Renal cortex interstitium (tissue), 15 donors: ENCODE measurements at places on chromosomes 6 and 20.

DNA sequence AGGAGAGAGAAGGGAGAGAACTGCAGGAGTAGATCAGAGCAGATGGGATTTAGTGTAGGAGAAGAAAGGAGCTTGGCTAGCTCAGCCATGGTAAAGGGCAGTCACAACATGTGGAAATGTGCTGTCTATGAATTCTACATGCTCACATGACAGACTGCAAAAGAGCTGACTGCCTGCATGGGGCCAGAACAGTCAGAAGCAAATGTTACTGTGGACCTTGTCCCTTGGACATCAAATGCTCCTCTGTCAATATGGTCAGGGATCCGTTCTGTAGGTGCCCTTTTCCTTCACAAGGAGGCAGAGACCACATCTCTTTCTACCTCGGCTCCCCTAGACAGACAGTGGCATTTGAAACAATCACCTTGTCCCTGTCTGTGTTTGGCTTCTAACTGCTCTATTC is 46.6 kb upstream of the HIVEP1 start:
- no peak for DNase-seq

DNA sequence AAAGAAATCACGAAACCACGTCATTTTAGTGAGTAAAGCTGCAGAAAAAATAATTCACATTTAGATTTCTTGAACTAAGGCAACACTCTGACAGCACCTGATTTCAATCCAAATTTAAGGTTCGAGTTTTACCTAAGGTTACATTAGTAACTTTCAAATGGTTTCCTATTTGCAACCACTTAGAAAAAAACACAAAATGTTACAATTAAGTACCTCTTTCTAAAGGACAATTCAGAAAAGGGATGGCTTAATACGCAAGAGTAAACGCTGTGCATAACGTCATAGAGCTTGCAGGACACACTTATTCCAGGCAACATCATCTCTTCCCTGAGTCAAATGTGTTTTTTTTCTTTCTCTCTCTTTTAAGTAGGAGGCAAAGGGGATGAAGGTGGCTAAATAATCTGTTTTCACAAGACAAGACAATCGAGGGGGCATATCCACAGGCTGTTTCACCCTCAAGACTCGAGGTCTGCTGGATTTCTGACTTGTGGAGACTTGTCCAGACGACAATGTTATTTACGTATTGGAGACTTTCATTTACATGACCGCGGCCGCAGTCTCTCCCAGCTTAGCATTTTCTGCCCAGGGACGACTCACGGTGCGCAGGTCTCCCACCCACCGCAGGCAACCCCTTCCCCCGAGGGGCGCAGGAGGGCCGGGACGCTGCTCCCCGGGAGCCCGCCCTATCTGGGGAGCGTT is 86.0 kb downstream of the SESN1 start:
- peak; percentile 50 for DNase-seq

DNA sequence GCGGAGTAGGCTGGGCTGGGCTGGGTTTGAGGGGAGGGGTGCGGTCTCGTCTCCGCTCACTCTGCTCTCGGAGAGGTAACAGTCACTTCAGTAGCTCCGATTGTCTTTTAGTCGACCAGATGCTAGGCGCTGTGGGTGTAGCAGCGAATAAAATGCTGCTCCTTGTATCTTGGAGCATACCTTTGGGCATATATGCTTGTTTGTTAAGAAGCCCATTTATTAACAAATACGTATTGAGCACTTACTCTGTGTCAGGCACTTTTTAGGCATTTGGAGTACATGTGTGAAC is 545 bp downstream of the ACTR5 start:
- DNase-seq: no peak

- peak; percentile 25 for DNase-seq
These were observed 117.5 kb downstream of the EYA4 start for GRCh38 chr6:133358574-133359150.

- DNase-seq: no peak
These were observed 462 bp upstream of the SLC35B3 start for GRCh38 chr6:8435845-8436168.

GRCh38 chr6:3117912-3118352 is 579 bp upstream of the BPHL start:
- DNase-seq: no peak

GRCh38 chr20:24909086-24909780 is 39.8 kb upstream of the CST7 start:
- no peak for DNase-seq

DNA sequence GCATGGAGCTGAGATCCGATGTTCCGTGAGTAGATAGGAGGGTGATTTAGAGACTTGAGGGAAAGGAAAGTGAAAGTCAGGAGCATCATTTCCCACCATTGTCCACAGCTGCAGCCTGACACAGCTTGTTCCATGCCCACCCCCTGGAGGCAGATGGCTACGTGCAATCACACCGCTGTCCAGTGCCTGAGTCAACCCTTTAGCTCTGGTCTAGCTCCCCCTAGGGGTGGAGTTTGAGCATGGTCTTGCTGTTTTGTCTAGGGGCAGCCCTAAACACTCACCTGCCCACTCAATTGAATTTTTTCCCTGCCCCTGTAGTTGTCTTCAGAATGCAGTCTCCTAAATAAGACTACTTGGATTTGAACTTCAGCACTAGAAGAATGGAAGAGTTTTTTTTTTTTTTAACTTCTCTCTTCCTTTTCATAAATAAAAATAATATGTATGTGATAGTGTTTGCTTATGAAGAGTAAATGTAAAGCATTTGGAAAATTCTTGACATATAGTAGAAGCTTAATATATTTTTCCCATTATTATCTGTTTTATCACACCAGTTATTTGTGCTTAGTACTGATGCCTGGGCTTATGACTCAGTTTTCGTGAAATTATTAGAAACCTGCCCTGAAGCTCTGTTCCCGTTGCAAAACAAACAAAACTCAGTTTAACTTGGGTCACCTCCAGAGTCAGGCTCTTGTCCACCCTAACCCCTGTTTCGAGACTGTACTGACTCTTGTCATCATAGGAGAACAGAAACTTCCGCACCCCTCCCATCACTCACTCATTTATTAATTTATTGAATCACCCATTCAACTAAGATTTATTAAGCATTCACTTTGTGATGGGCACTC is 814.8 kb downstream of the MAFB start:
- DNase-seq: peak; percentile 57

GRCh38 chr6:113558431-113558830 is 298.7 kb upstream of the MARCKS start:
- no peak for DNase-seq

- no peak for DNase-seq
These were observed 50.0 kb downstream of the SLC23A2 start for GRCh38 chr20:4951299-4951698.

DNA sequence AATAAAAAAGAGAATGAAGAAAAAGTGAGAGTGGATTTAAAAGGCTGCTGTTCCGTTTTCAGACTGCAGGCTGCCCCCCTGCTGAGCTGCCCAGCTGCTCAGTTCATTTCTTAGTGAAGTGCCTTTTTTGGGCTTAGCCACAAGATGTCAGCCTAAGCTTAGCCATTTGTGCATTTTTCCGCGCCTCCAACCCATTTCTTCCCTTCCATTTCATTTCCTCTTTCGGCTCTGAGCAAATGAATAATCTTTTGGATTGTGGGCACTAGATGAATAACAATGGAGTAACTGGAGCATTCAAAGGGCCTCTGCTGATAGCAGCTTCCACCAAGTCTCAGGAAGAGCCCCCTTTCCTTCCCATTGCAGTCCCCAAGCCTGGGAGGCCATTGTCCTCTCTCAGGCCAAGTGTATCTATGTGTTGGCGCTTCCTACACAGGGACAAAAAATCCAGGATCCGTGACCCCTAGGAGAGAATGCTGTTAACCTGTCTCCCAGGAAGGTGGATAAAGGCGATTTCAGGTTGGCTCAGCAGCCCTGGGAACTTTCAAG is 83.5 kb upstream of the SPTLC3 start:
- DNase-seq: peak; percentile 72

GRCh38 chr20:25310268-25310920 is 62.5 kb downstream of the PYGB start:
- DNase-seq: peak; percentile 24

- DNase-seq: no peak
These were observed 34.3 kb downstream of the ISM1 start for GRCh38 chr20:13255356-13255755.

GRCh38 chr20:23278172-23278571 is 72.4 kb upstream of the NXT1 start:
- no peak for DNase-seq

- DNase-seq: peak; percentile 59
These were observed 868 bp downstream of the SRSF3 start for GRCh38 chr6:36594816-36595643.

DNA sequence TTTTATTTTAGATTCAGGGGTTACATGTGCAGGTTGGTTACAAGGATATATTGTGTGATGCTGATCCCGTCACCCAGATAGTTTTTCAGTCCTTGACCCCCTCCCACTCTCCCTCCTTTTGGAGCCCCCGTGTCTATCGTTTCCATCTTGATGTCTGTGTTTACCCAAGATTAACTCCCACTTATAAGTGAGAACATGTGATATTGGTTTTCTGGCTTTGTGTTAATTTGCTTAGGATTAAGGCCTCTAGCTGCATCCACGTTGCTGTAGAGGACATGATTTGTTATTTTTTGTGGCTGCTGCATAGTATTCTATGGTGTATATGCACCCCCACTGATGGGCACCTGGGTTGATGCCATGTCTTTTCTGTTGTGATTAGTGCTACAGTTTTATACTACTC is 178.6 kb downstream of the PLCB1 start:
- DNase-seq: no peak

- no peak for DNase-seq
These were observed 2.0 kb downstream of the DOK5 start for GRCh38 chr20:54477191-54477955.
